T-helper 17 cell (primary cell): ENCODE measurements at places on chromosomes 7 and 10. TPM values are rescaled to one million over a fixed set of nuclear protein-coding genes. Genes with fewer than 3 reads are reported as not detected.
A peak's percentile ranks its signal among the peaks of the same experiment; 100 is the strongest.

GRCh38 chr7:107579885-107580715, at the start of gene BCAP29:
BCAP29 (plus strand) TSS chr7:107580246; CDS start chr7:107580773, 527 bp downstream.
- H3K27ac ChIP-seq: peak within 1 kb of the TSS; percentile 72
- H3K4me3 ChIP-seq: peak within 1 kb of the TSS; percentile 88
- peak; percentile 51 for DNase-seq
- no peaks in the 10 kb centered on the region for H3K36me3 ChIP-seq
- H3K4me1 ChIP-seq: peaks cover 12% of the 10 kb centered on the region
- no peaks in the 10 kb centered on the region for H3K27me3 ChIP-seq

GSDME gene
- total RNA-seq: 0.75 TPM

DNA sequence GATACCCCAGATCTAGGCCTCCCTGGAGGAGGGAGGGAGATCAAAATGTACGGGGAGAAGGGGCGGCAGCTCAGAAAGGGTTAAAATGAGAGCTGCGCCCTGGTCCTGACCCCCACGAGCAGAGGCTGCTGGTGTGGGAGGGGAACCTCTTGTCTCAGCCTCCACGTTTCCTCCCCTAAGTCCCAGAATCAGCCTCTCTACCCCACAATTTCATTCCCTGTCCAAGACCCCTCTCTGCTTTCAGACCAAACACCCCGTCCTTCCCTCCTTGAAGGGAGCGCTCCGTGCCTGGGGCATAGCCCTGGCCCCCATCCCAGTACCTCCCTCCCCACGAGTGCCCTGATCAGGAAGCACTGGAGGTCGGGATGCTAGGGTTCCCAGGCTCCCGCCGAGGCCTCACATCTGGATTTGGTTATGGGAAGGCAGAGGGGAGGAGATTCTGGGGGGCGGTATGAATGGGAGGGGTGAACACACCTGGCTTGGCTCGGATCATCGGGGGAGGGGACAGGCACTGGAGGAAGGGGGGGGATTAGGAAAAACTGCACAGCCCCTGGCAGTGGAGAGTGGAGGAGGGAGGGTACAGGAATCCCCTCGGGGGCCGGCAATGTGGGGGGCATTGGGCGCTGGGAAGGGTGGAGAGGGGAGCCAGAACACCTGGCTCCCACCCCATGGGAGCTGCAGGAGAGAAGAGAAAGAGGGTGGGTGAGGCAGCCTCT, 2.7 kb downstream of the EPHB4 start:
- H3K27me3 ChIP-seq: peaks cover 46% of the 10 kb centered on the region
- no peak overlapping the region for H3K27ac ChIP-seq
- no peak overlapping the region for H3K4me3 ChIP-seq
- H3K36me3 ChIP-seq: peaks cover 11% of the 10 kb centered on the region
- peaks cover 25% of the 10 kb centered on the region for H3K4me1 ChIP-seq

DNA sequence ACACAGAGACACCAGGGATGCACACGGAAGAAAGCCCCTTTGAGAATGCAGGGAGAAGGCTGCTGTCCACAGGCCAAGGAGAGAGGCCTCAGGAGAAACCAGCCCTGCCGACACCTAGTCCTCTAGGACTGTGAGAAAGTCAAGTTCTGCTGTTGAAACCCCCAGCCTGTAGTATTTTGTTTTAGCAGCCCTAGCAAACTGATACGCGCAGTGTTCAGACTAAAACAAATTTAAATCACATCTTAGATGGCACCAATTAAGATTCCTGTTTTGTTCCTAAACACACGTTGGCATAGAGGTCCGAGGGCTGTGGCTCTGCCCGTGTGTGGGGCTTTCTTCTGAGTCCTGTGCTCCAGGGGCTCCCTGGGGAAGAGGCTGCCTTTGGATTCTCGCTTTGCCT, 21.7 kb downstream of the LMTK2 start:
- DNase-seq: no peak
- H3K36me3 ChIP-seq: peaks cover 6% of the 10 kb centered on the region

DNA sequence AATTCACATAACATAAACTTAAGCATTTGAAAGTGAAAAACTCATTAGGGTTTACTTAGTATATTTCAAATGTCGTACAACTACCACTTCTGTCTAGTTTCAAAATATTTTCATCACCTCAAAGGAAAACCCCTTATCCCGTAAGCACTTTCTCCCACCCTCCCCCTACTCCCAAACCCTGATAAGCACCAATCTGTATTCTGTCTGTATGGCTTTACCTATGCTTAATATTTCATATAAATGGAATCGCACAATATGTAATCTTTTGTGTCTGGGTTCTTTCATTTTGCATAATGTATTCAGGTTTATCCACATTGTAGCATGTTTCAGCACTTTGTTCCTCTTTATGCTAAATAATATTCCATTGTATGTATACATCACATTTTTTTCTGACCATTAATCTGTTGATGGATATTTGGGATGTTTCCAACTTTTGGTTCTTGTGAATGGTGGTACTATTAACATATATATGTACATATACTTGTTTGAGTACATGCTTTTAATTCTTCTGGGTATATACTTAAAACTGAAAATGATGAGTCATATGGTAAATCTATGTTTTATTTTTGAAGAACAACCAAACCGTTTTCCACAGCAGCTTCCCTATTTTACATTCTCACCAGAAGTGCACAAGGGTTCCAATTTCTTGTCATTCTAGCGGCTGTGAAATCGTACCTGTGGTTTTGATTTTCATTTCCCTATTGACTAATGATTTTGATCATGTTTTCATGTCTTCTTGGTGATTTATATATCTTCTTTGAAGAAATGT, 6.2 kb upstream of the STARD3NL start:
- no peak overlapping the region for H3K27ac ChIP-seq
- peaks cover 6% of the 10 kb centered on the region for H3K4me1 ChIP-seq
- peaks cover 2% of the 10 kb centered on the region for H3K36me3 ChIP-seq
- H3K4me3 ChIP-seq: no peak overlapping the region

DNA sequence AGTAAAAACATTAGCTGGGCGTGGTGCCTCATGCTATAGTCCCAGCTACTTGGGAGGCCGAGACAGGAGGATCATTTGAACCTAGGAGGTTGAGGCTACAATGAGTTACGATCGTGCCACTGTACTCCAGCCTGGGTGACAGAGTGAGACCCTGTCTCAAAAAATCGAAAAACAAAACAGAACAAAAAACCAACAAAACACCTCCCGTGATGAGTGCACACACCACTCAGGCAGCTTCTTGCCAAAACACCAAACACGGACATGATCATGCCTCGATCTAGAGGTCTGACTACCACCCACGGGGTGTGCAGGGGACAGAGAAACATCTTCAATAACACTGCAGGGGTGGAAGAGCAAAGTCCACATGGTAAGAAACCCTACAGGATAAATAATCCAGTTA, 44.4 kb downstream of the AMZ1 start:
- H3K36me3 ChIP-seq: peaks cover 2% of the 10 kb centered on the region
- H3K27me3 ChIP-seq: no peaks in the 10 kb centered on the region
- DNase-seq: no peak
- no peak overlapping the region for H3K27ac ChIP-seq

EBF3 gene
- total RNA-seq: not detected

DNA sequence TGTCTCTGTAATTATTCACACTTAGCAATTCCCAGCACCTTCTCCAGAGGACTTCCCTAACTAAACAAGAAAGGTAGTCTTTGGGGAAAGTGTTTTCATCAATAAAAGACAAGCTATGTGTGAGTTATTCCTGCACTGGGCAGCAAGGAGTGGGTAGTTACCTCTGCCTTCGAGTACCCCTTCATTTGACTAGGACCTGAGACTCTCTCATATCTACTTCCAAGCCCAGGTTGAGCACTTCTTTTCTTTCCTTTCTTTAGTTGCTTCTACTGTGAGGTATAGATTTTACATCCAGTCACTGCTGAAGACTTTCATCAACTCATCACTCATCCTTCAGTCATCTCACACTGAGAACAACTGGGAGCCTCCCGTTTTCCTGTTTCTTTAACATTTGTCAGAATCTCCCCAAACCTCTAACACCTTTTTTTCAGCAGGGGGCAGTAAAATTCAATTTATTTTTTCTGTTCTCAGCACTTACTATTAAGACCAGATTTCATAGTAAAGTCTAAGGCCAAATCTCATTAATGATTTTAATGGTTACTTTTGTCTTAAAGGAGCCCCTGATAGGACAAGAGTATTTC, 80.1 kb upstream of the PRSS1 start:
- no peaks in the 10 kb centered on the region for H3K27me3 ChIP-seq
- peak overlapping the region; percentile 9 for H3K4me3 ChIP-seq
- no peaks in the 10 kb centered on the region for H3K36me3 ChIP-seq
- peaks cover 17% of the 10 kb centered on the region for H3K4me1 ChIP-seq

TRIM74 gene
- 1.1 TPM for total RNA-seq

- no peaks in the 10 kb centered on the region for H3K27me3 ChIP-seq
- no peak for DNase-seq
- no peaks in the 10 kb centered on the region for H3K36me3 ChIP-seq
- H3K4me1 ChIP-seq: no peaks in the 10 kb centered on the region
- H3K27ac ChIP-seq: no peak overlapping the region
Observed at GRCh38 chr7:126401918-126402317, 850.8 kb downstream of the GRM8 start.

DNA sequence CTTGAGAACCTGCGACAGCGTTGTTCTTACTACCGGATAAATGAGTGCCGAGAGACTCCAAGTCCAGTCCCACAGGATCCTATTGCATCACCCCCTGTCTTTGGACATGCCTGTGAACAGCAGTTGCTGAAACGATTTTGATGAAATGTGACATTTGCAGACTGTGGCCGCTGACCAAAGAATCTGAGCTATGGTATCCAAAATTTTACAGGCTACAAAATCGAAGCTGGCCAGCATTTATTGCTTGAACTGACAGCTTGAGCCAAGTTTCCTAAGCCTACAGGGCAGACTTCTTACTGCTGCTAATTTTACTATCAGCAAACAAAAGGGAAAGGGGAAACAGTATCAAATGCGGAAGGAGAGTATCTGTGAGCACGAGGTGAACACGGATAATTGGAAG, 12.1 kb upstream of the NPVF start:
- H3K27me3 ChIP-seq: peaks cover 64% of the 10 kb centered on the region
- no peak overlapping the region for H3K27ac ChIP-seq
- peaks cover 2% of the 10 kb centered on the region for H3K36me3 ChIP-seq
- no peak for DNase-seq
- no peaks in the 10 kb centered on the region for H3K4me1 ChIP-seq

- H3K27me3 ChIP-seq: no peaks in the 10 kb centered on the region
- peaks cover 22% of the 10 kb centered on the region for H3K4me1 ChIP-seq
- peaks cover 2% of the 10 kb centered on the region for H3K36me3 ChIP-seq
- H3K27ac ChIP-seq: peak overlapping the region; percentile 92
Observed at GRCh38 chr7:101245147-101245668, 327 bp upstream of the FIS1 start.

GPRIN2 gene
- total RNA-seq: not detected

MAGI2 gene
- total RNA-seq: 0.73 TPM

- DNase-seq: no peak
- H3K4me1 ChIP-seq: peaks cover 5% of the 10 kb centered on the region
- peaks cover 2% of the 10 kb centered on the region for H3K36me3 ChIP-seq
- H3K4me3 ChIP-seq: no peak overlapping the region
- peaks cover 14% of the 10 kb centered on the region for H3K27me3 ChIP-seq
- no peak overlapping the region for H3K27ac ChIP-seq
Observed at GRCh38 chr10:70743430-70743788, 41.8 kb downstream of the TBATA start.

DNA sequence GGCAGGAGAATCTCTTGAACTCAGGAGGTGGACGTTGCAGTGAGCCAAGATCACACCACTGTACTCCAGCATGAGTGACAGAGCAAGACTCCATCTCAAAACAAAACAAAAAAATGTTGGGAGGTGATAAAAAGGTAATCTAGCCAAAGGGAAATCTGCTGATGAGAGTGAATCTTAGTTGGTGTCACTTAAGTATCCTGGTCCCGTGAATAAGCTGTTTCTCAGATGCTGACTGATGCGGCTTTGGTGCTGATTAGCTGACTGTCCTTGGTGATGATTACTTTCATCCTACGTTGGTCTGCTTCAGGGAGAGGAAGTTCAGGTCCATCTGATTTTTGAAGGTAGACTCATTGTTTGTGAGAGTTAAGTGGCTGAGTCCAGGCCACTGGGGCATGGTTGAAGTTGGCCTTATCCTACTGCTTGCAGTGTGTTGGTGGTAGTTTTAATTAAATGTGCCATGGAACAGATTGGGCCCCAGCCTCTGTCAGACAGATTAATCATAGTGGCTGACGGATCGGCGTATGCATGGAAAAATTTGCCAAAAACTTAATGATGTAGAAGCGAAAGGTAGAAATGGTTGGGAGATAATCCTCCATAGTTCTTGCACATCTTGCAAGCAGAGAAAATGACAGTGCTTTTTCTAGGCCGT, 17.4 kb upstream of the TMEM236 start:
- H3K4me3 ChIP-seq: no peak overlapping the region
- H3K4me1 ChIP-seq: peaks cover 2% of the 10 kb centered on the region
- no peak for DNase-seq
- H3K27ac ChIP-seq: no peak overlapping the region

KAZALD1 gene
- not detected for total RNA-seq

LRRN3 gene
- total RNA-seq: 16.0 TPM

SNCG gene
- not detected for total RNA-seq

DNA sequence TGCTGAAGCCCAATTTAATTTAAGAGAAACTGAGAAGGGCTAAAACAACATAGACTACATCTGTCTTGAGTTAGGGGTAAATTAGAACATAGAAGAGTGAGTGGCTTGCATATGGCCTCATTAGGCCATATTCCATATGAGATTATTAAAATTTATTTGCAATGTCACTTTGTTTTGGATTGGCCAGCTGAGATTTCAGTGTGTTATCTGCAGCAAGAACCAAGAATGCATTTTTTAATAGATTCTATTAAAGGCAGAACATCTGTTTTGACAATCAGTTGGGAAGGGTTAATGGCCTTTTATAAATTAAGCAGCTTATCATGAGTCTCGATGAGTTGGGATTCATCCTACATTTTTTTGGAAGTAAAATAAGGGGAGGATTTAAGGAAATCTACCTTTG, 236.2 kb downstream of the DGKB start:
- no peaks in the 10 kb centered on the region for H3K27me3 ChIP-seq
- H3K4me3 ChIP-seq: no peak overlapping the region
- no peaks in the 10 kb centered on the region for H3K36me3 ChIP-seq

CADPS2 gene
- total RNA-seq: not detected

GRCh38 chr10:99329554-99330346, 594 bp downstream of the CNNM1 start:
- H3K27me3 ChIP-seq: peaks cover 44% of the 10 kb centered on the region
- no peak for DNase-seq
- peaks cover 2% of the 10 kb centered on the region for H3K36me3 ChIP-seq
- peak overlapping the region; percentile 63 for H3K4me3 ChIP-seq
- H3K27ac ChIP-seq: no peak overlapping the region
- peaks cover 2% of the 10 kb centered on the region for H3K4me1 ChIP-seq

INTS1 gene
- 89.4 TPM for total RNA-seq

FAM25C gene
- not detected for total RNA-seq

DNA sequence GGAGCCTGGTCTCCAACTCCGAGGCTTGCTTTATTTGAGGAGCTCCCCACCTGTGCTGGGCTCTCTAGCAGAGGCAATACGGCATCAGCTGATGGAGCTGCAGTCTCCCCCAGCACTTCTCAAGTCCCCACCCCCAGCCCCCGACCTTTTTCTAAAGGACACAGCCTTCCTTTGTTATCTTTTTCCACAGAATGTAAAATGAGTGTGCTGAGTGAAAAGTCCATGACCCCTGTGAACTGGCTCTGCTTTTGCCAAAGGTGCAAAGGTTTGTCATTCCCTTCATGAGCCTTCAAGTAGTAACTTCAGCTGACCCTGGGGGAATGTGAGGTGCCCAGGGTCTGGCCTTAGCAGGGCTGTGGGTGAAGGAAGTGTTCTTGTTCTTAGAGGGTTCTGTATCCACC, 25.5 kb downstream of the LRRC4 start:
- no peak for DNase-seq
- H3K36me3 ChIP-seq: peaks cover 2% of the 10 kb centered on the region
- H3K27ac ChIP-seq: no peak overlapping the region

LAMB4 gene
- total RNA-seq: not detected

TRPV6 gene
- not detected for total RNA-seq

GRCh38 chr7:95478272-95479037, 7.3 kb upstream of the ASB4 start:
- H3K4me3 ChIP-seq: no peak overlapping the region
- no peak for DNase-seq
- H3K36me3 ChIP-seq: no peaks in the 10 kb centered on the region
- no peak overlapping the region for H3K27ac ChIP-seq
- no peaks in the 10 kb centered on the region for H3K4me1 ChIP-seq
- peaks cover 26% of the 10 kb centered on the region for H3K27me3 ChIP-seq
